NCI-H2107 (cell line): ENCODE measurements at places on chromosomes 11 and 22.

GRCh38 chr11:61950035-61950547, at the start of gene BEST1:
TSS of gene BEST1 (plus strand) at chr11:61950351. CDS start at chr11:61951807, 1,456 bp downstream.
- no peak for DNase-seq

DNA sequence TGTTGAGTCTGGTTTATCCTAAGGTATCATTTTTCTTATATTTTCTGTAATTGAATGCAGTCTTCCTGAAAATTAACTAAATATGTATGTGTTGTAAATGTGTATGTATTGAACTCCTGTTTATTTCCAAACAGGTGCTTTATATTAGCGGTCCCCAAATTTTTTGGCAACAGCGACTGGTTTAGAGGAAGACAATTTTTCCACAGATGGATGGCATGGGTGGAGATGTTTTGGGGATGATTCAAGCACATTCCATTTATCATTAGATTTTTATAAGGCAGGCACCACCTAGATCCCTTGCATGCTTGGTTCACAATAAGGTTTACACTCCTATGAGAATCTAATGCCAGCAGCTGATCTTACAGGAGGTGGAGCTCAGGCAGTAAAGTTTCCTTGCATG, 210.5 kb upstream of the ANO3 start:
- DNase-seq = no peak

DNA sequence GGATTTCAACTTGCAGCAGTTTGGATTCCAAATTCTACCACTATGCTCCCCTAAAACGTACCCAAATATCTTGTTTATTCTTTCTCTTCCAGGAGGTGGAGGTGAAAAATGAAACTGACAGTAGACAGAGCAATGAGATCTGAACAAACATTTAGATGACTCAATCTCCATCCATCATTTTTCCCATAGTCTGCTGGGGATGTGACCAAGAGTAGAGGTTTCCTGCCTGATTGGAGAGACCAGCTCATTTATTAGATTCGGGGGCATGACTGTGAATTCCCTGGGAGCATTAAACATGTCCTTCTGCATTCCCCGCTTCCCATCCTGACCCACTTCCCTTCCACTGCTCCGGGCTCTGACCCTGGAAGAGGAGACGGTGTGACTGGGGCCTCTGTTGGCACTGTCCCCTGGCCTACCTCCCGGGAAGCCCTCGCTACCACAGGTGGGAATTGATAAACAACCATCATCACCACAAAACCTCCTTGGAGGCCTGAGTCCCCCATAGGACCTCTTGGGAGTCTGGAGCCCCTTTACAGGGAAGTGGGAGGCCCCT, 20.3 kb downstream of the DKK3 start:
- DNase-seq = no peak

- no peak for DNase-seq
These were observed 140.3 kb downstream of the RBFOX2 start for GRCh38 chr22:35888181-35888870.
